ENCODE measurements at places on chromosomes 6 and 20.

GRCh38 chr6:108974201-108974600 lies 120.4 kb downstream of the SESN1 start:
- no peak for DNase-seq

GRCh38 chr6:51300510-51300909 lies 481.8 kb downstream of the TFAP2B start:
- no peak for DNase-seq

- DNase-seq = no peak
Observed at GRCh38 chr6:56710967-56711366, 68.3 kb upstream of the DST start.

GRCh38 chr6:150622941-150623874 lies 23.5 kb downstream of the PLEKHG1 start:
- no peak for DNase-seq

GRCh38 chr20:7859356-7859802 lies 80.9 kb downstream of the HAO1 start:
- DNase-seq = no peak

GRCh38 chr6:83488448-83488847 lies 23.9 kb upstream of the PRSS35 start:
- DNase-seq = no peak

- DNase-seq = no peak
Observed at GRCh38 chr6:94270091-94270948, 851.0 kb upstream of the EPHA7 start.
